ENCODE measurements at places on chromosomes 11 and 22. TPM values are rescaled to one million over a fixed set of nuclear protein-coding genes. Genes with fewer than 3 reads are reported as not detected.

- H3K27ac ChIP-seq, result no peak overlapping the region
- no peak for DNase-seq
- peaks cover 5% of the 10 kb centered on the region for H3K4me1 ChIP-seq
- no peaks in the 10 kb centered on the region for H3K36me3 ChIP-seq
- no peak overlapping the region for H3K4me3 ChIP-seq
- H3K27me3 ChIP-seq, result no peaks in the 10 kb centered on the region
Measured at GRCh38 chr11:77138106-77138649, 10.1 kb downstream of the MYO7A start.

- H3K27ac ChIP-seq, result no peak overlapping the region
- H3K27me3 ChIP-seq, result peaks cover 3% of the 10 kb centered on the region
- peaks cover 11% of the 10 kb centered on the region for H3K4me1 ChIP-seq
- H3K4me3 ChIP-seq, result no peak overlapping the region
- no peak for DNase-seq
Measured at GRCh38 chr22:20420157-20420842, 17.3 kb downstream of the SCARF2 start.

GRCh38 chr11:12503039-12503484 is 125.7 kb downstream of the PARVA start:
- H3K27me3 ChIP-seq, result no peaks in the 10 kb centered on the region
- no peak for DNase-seq
- H3K36me3 ChIP-seq, result no peaks in the 10 kb centered on the region

DNA sequence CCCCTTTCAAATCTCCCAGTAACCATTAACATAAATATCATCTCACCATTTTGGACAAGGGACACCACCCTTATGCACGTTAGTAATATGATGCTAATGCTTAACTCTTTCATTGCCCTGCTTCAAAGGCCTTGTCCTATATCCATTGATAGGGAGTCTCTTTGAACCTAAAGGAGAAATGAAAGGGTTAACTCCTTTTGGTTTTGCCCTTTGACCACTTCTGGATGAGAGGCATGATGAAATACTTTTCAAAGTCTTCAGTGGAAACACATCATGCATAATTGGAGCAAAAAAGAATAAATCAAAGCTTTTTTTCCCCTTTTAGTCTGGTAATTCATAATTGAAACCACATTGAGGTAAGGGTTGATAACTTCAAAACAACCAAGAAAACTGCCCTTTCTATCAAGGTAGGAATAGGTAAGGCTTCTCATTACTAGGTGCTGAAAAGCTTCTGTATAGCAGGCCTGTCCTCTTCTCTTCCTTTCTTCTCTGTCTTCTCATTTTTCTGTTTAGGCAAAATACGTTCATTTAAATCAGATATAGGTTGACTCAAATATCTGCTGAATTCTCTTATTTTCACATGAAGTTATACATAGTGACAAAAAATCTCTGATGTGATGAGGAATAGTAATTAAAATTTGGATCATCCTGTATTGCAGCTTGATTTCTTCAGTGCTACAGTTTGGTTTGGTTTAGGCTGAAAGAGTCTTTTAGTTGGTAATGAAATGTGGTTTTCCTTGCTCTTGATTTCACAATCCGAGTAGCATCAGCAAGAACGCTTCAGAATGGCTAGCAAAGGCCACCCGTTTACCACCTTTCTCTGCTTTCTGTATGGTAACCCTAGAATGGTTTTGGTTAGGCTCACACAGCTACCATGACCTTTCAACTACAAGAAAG is 94.8 kb downstream of the EXT2 start:
- H3K27ac ChIP-seq, result no peak overlapping the region
- H3K36me3 ChIP-seq, result peaks cover 7% of the 10 kb centered on the region
- H3K4me1 ChIP-seq, result no peaks in the 10 kb centered on the region
- no peaks in the 10 kb centered on the region for H3K27me3 ChIP-seq
- no peak for DNase-seq

DNA sequence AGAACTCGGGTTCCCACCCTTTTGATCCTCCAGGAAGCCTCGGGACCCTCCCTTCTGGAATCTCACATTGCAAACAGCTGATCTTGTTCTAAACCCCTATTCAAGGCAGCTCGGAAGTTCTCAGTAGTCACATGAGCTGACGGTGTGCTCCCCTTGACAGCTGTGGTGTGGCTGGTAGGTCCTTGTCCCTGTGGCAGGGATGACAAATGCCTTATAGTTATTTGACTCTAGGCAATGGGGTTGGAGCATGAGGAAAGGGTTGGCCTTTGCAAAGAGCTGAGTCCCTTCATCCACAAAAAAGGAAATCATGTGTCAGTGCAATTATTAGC is 23.6 kb downstream of the EIF4G2 start:
- no peak for DNase-seq
- H3K27ac ChIP-seq, result no peak overlapping the region

- H3K4me3 ChIP-seq, result no peak overlapping the region
- no peak for DNase-seq
- H3K4me1 ChIP-seq, result no peaks in the 10 kb centered on the region
- H3K27ac ChIP-seq, result no peak overlapping the region
Measured at GRCh38 chr11:122344215-122344614, 228.2 kb upstream of the BLID start.

DNA sequence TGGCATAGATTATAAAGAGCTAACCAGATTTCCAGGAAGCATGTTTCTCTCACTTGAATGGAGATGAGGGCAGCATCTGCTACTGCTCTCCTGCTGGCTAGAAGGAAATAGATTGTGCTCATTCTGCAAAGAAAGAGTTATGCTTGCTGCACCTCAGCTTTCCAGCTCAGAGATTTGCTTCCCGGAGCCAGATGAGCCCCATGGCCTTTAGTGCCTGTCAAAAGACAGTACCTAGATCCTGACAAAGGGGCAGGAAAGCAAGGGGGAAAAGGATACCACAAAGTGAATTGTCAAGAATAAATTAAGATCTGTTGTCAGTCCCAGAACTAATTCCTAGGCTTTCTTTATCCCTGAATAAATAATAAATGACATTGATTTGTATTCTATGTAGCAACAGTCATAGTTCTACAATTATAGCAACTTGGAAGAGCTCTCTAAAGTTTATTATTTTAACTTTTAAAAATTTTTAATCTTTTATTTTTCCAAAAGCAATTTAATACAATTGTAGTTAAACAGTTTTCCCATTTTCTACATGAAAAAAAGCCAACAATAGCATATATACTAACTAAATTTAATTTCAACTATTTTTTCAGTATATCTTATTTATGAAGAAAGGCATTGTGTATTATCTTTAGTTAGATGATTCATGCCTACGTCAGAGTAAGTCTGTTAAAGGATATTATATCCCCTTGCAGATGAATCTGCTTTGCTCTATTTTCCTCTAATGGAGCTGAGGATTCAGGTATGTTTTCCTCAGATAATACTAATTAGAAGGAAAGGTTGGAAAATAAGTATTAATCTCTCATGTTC is 306.1 kb upstream of the DDI1 start:
- no peaks in the 10 kb centered on the region for H3K4me1 ChIP-seq
- H3K4me3 ChIP-seq, result no peak overlapping the region
- no peak for DNase-seq
- no peaks in the 10 kb centered on the region for H3K27me3 ChIP-seq
- H3K27ac ChIP-seq, result no peak overlapping the region

DNA sequence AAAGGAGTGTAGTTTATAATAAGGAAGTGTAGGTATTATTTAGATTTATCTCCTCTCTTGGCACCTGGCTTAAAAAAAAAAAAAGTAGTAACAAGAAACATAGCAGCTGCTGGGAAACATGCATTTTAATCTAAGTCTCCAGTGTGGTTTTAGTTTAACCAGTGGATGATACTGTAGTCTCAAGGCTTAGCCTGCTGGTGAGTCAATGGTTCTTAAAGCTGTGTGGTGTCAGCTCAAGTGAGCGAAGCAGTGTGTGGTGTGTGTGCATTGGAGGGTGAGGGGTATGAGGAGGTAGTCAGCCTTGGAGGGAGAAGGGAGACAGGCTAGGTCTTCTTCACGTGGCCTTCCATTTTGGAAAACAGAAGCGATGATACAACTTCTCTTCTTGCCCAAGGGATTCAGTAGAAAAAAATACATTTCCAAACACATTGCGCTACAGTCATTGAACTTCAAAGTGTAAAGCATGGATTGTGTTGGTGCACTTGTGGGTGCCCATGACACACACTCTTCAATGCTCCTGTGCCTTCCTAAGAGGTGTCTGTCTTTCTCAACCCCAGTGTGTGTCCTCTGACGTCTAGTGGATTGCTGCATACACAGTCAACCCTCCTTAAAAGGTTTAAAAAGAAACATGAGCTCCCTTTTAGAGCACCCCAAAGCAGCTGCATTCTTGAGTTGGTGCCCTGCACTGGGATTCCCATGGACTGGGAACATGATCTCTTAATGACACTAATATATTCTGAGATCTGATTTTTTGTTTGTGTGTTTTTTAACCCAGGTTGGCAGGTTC is 40.1 kb downstream of the ZBTB16 start:
- H3K4me3 ChIP-seq, result no peak overlapping the region
- no peaks in the 10 kb centered on the region for H3K36me3 ChIP-seq
- H3K27ac ChIP-seq, result no peak overlapping the region
- peaks cover 17% of the 10 kb centered on the region for H3K4me1 ChIP-seq
- DNase-seq, result no peak
- H3K27me3 ChIP-seq, result no peaks in the 10 kb centered on the region

DNA sequence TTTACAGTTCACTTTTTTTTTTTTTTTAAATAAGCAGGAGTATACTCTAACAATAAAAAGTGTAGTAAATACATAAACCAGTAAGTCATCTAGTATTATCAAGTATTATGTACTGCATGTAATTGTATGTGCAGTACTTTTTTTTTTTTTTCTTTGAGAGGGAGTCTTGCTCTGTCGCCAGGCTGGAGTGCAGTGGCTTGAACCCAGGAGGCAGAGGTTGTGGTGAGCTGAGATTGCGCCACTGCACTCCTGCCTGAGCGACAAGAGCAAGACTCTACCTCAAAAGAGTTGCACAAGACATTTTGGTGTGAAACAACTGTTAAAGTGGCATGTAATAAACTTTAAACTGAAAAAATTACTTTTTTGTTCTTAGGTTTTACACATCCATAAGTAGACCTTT is 16.7 kb downstream of the BCL2L13 start:
- peaks cover 4% of the 10 kb centered on the region for H3K36me3 ChIP-seq
- no peaks in the 10 kb centered on the region for H3K4me1 ChIP-seq
- H3K4me3 ChIP-seq, result no peak overlapping the region
- H3K27ac ChIP-seq, result no peak overlapping the region
- no peak for DNase-seq

- H3K4me1 ChIP-seq, result no peaks in the 10 kb centered on the region
- no peaks in the 10 kb centered on the region for H3K27me3 ChIP-seq
- no peak for DNase-seq
- H3K36me3 ChIP-seq, result peaks cover 4% of the 10 kb centered on the region
Measured at GRCh38 chr11:31492320-31492913, 17.0 kb downstream of the IMMP1L start.

- no peaks in the 10 kb centered on the region for H3K4me1 ChIP-seq
- H3K27me3 ChIP-seq, result no peaks in the 10 kb centered on the region
- no peak overlapping the region for H3K4me3 ChIP-seq
- DNase-seq, result no peak
Measured at GRCh38 chr11:67006029-67006884, 16.7 kb upstream of the SYT12 start.

GRCh38 chr11:102320679-102321078 is 3.4 kb downstream of the BIRC3 start:
- H3K36me3 ChIP-seq, result peaks cover 12% of the 10 kb centered on the region
- H3K4me1 ChIP-seq, result peaks cover 55% of the 10 kb centered on the region
- peak overlapping the region; percentile 89 for H3K4me3 ChIP-seq
- DNase-seq, result no peak
- H3K27me3 ChIP-seq, result no peaks in the 10 kb centered on the region

Gene OR10G4
- total RNA-seq, result not detected

Gene PGA5
- total RNA-seq, result not detected

Gene ALDH3B1
- total RNA-seq, result 0.33 TPM

Gene SEPTIN3
- 0.51 TPM for total RNA-seq

Gene TXN2
- 122 TPM for total RNA-seq

Gene SSTR3
- total RNA-seq, result 0.62 TPM
